ENCODE measurements at places on chromosomes 2 and 18.

DNA sequence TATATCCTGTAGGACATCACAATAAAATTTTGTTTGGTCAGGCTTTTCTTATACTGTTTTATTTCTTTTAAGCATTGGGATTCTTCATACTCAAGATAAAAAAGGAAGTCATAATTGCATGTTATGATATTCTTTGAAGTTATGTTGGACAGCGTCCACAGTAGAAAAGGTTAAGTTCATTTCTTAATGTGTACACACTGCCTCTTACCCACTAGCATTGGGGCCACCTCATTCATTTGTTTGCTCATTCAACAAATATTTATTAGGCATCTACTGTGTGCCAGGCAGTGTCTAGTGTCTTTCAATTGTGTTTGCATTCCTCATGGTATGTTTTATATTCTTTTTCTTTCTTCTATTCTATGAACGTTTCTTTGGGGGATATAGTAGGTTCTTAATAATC, 70.2 kb downstream of the PTPRM start:
- DNase-seq, result no peak

DNA sequence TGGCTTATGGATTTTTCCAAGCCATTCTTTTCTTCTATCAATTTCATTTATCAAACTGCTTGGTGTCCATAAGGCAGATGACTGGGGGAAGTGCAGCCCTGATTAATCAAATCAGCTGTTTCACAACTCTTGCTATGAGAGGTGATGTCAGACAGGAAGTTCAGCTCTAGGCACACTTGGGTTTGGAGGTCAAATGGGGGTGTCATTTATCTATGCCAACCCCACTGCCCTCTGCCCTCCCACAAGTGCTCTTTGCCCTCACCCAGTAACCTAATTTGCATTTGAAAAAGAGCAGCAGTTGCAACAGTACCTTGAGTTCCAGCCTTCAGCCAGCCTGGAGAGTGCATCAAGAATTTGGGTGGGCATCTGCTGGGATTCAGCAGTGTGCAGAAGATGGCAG, 431.3 kb upstream of the SPRED2 start:
- no peak for DNase-seq

DNA sequence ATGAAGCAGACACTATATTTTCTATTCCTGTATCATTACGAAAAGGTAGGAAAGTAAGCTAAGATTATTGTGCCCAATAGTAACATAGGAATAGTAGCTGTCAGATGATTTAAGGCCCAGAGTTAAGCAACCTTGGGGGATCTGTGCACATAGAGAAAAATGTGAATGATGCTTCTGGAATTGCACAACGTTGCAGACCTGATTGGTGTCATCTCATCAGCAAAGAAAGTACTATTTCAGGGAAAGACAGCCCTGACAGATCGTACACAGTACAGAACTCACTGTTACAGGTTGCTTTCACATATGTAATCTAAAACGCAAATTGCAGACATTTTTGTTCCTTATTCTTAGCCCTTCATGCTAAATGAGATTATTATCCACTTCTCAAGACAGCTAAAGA, 535.9 kb downstream of the TRIB2 start:
- DNase-seq, result no peak

- no peak for DNase-seq
These were observed 572.3 kb downstream of the IRS1 start for GRCh38 chr2:226227341-226227740.
